ENCODE measurements at places on chromosomes 12 and 14.
A peak's percentile ranks its signal among the peaks of the same experiment; 100 is the strongest.

GRCh38 chr12:103665971-103666370, 78.9 kb downstream of the STAB2 start:
- no peak for DNase-seq

DNA sequence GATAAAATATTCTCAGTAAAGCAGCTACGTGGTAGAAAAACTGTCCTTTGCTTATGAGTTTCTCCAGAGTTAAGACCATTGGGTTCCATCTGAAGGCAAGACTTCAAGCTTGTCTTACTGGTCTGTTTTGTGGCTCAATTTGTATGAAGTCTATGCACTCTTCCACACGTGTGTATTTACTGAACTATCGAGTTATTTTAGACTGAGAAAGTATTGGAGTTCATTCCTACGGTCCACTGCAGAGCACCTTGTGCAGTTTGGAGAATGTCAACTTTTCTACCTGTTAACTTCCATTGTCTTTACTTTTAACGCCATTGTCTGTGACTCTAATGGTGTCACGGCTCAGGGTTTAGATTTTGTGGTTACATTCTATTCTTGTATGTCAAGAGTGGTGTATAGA, 3.7 kb downstream of the HIF1A start:
- no peak for DNase-seq

DNA sequence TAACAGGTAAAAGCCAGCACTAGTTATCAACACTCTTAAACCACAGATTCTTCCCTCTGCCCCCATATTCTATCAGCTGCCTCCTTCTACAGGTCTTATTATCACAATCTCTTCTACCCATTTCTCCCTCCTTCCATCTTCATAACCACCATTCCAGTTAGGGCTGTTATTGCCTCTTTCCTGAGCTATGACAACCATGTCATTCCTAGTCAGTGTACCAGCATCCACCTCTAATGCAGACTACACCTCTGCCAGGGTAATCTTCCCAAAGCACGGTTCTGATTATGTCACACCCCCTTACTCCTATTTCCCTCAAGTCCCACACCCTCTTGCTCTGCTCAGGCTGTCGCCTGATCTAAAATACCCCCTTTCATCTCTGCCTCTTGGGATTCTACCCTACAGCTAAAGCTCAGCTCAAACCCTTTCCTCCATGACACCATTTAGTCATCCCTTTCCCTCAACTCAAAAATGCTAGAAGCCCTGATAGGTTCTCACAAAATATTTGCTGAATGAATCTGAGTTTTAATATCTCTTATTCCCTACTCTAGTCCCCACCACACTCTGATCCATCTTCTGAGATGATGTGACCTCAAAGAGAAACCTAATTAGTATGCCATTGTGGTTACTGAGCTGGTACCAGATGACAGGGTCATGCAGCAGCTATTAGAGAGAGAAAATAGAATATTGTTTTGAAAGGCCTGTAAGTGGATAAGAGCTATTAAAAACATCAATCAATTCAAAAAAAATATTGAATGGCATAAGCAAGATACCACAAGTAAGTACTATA, 11.7 kb downstream of the RACGAP1 start:
- DNase-seq, result no peak

DNA sequence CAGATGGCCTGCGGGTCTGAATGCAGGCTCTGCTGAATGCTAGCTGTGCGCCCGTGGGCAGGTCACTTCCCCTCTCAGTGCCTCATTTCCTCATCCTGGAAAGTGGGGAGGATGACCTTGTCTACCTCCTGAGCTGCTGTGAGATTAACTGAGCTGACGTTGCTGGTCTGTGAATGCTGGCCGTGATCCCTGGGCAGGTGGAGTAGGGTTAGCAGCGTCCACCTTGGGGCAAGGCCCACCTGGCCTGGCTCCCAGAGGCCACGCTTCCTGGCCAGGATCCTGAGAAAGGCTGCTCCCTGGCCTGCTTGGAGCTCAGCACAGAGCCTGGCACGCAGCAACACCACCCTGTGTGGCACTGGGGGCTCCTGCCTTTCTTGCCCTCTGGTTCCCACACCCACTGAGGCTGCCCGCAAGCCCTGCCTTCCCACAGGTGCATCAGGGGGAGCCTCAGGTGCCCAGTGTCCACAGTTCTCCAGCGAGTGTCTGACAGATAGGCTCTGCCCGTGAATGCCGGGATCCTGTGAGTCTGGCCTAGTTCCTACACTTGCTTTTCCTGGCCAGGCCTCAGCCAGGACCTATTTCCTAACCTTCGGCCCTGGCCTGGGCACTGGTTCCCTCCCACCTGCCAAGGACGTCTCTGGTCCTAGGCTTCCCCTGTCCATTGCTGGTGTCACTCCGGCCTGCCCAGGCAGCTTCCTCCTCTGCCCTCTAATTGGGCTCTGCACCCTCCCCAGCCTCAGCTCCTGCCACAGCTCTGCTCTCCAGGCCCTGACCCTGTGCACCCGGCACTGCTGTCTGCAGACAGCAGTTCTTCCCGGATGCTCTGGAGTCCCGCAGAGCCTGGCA, 37.2 kb upstream of the TDRD9 start:
- no peak for DNase-seq

DNA sequence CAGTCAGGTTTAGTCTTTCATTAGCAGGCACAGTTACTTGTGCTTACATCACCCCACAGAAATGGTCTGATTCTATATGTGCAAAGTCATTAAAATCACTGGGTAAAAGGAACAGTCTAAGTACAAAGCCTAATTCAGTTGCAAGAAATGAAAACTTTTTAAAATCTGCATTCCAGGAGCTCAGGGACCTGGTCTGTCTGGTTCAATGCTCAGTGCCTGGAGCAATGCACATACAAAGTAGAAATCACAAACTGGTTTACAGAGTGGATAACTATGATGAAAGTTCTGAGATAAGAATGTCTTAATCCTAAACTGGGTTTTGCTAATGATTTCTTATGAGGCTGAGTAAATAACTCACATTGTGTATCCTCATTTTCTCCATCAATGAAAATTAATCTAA, 28.7 kb downstream of the LMNTD1 start:
- no peak for DNase-seq

- no peak for DNase-seq
Measured at GRCh38 chr12:51395283-51396230, 4.4 kb upstream of the GALNT6 start.

DNA sequence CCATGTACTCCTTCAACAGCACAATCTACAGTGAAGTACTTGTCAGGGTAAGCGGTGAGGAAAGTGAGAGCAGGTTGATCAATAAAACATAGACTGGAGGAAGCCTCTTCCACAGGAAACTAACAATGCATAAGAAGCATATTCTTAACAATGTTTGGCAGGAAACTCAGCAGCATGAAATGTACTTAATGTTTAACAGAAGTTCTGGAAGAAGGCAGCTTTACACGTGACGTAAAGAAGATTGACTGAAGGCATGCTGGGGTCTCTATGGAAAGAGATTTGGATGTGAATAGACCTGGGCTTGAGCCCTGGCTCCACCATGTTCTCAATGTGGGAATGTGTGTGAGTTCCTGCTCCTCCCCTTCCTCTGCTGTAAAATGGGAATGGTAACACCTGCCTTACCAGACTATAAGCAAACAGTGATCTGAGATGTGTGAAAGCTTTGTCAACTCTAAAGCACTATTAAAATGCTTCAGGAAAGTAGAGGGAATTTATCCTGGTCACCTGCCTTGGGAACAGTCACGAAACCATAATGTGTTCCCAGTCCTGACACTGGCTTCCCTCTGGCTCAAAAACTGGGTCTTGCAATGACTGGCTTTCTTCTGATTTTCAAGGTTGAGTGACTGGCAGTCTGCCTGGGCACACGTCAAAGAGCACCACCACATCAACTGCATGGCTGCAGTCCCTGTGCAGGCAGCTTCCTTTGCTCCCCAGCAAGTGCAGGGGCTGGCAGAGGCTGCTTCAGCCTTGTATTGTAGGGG, 384.6 kb downstream of the APAF1 start:
- DNase-seq, result no peak

GRCh38 chr14:60736494-60736893, 1.9 kb downstream of the MNAT1 start:
- DNase-seq, result peak; percentile 49

DNA sequence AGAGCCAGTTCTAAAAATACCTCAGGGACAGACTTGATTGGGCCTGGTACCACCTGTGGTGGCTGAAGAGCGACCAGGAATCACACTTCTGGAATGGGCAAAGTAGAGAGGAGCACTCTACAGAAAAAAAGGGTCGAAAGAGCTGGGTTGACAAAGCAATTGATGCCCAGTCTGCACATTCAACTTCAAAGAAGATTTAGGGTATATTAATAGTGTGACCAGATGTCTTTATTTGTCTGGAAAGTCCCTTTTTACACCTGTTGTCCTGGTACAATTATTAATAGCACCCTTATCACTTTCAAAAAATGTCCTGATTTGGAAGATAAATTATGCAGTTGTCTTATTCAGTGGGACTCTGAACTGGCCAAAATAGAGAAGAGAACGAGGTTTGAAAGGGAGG, 137.5 kb downstream of the DYRK2 start:
- DNase-seq, result no peak

GRCh38 chr12:75727577-75727976, 216.2 kb upstream of the KRR1 start:
- no peak for DNase-seq

- no peak for DNase-seq
Measured at GRCh38 chr12:108634341-108634751, 652 bp upstream of the SELPLG start.

DNA sequence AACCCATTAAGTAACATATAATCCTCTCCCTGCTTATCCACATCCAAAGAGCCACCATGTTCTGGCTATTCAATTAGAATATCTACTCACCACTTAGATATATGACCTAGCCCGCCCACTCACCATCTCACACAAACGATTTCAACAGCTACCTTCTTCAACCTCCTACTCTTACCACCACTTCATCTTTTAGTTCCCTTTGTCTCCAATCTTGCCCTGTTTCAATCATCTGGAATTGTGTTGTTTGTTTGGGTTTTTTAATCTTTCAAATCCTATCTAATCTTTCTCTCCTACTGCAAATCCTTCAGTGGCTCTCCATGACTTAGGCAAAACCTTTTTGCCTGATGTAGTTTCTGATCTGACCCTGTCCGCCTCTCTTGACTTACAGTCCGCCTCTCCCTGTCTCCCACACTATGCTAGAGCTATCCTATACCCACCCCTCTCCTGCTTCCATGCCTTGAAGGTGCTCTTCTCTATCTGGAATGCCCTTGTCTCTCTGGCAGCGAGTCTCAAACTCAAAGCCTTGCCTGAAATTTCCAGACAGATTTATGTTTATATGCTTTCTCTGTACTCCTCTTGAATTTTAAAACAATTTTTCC, 161.0 kb upstream of the CRY1 start:
- DNase-seq, result no peak

DNA sequence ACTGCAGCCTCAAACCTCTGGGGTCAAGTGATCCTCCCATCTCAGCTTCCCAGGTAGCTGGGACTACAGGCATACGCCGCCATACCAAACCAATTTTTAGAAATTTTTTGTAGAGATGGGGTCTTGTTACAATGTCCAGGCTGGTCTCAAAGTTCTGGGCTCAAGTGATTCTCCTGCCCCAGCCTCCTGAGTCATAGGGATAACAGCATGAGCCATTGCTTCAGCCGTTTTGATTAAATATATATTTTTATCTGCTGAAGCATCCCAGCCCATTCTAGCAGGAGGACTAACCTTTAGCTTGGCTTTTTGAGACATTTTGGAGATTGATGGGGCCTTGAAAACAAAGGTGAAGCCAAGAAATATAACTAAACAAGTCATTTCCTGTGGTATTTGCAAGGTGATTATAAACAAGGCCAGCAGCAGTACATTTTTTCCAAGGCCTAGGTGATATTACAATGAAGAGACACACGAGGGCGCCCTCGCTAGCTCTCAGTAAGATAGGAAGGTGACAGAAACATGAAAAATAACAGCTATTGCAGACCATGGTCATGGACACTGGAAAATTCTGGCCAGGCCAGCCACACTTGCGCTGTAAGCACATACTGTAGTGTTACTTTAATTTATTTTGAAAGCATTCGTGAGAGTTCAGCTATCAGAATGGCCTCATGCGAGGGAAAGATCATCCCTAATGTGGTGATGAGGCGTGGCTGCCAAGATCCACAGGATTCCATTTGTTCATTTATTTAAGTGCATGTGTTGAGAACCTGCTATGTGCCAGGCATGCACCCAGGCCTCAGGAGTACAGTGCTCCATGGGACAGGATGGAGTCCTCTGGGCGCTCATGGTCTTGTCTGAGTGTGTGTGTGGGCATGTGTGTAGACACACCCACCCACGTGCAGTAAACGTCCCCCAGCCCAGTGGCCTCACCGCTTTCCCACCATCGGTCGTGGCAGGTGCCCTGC, 63.5 kb downstream of the DGLUCY start:
- DNase-seq, result peak; percentile 14

GRCh38 chr12:96769400-96769799, 137.7 kb upstream of the NEDD1 start:
- DNase-seq, result no peak

GRCh38 chr12:132661972-132662371, 25.2 kb downstream of the POLE start:
- DNase-seq, result no peak

DNA sequence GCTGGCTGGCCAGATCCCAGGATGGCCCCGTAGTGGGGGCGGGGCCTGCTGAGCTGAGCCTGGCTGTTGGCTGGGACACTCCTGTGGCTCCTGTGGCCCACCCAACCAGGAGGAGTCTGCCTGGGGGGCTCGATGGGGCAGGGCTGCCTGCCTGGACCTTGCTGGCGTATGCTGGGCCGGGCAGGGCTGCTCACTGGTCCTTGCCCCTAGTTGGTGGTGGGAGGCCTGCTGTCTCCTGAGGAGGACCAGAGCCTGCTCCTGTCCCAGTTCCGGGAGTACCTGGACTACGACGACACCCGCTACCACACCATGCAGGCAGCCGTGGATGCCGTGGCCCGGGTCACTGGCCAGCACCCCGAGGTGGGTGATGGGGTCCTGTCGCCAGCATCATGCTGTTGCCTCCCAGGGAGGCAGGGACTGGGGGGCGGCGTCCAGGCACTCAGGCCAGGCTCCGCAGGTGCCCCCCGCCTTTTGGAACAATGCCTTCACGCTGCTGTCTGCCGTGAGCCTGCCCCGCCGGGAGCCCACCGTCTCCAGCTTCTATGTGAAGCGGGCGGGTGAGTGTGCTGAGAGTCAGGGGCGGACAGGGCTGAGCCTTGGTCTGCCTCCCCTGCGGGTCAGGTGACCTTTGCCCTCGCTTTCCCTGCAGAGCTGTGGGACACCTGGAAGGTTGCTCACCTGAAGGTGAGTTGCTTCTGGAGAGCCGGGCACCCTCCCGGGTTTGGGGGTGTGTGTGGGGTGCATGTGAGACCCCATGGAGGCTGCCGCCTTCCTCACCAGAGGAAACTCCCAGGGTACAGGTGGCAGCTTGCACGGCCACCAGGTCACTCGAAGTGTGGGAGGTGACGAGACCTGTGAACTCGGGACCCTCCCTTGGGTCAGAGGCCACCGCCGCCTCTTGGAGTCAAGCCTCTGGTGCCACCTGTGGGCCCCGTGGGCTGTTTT, 3.4 kb downstream of the NOC4L start:
- no peak for DNase-seq

DNA sequence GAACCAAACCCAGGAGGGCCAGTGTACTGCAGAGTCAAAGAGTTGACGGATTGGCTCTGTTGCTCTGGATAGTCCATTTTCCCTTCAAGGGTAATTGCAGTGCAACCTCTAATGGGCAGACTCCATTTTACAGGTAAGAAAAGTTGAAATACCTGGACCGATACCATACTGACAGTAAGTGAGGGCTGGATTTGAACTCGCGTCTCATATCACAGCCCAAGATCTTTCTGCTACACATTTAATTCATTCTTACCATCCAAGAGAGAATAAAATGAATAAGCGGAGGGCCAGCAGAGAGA, 356 bp upstream of the ZC3H14 start:
- no peak for DNase-seq

All from GM04503 (cell line).